ENCODE measurements at places on chromosomes 3 and 15.
A peak's percentile ranks its signal among the peaks of the same experiment; 100 is the strongest.

GRCh38 chr3:139302084-139302800, 41.6 kb upstream of the MRPS22 start:
- no peak for DNase-seq

GRCh38 chr15:42273900-42274701, 868 bp upstream of the TMEM87A start:
- peak; percentile 42 for DNase-seq

DNA sequence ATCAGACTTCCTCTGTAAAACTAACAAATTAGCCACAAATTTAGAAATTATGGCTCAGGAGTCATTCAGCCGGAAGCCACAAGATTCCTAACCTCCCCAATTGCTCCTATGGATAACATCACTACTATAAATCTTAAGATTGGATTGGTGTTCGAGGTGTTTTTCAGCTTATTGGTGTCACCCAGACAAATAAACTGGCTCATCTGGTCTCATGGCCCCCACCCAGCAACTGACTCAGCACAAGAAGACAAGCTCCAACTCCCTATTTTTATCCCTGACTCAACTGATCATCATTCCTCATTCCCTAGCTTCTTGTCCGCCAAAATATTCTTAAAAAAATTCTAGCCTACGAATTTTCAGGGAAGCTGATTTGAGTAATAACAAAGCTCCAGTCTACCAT, 135.1 kb upstream of the STRIT1 start:
- DNase-seq: no peak

- DNase-seq: no peak
Observed at GRCh38 chr3:159609625-159610024, 379.0 kb upstream of the IL12A start.

GRCh38 chr15:59148153-59148833, 43.3 kb downstream of the CCNB2 start:
- DNase-seq: no peak
